Jurkat, Clone E6-1 (cell line): ENCODE measurements at places on chromosomes 6 and 20.

DNA sequence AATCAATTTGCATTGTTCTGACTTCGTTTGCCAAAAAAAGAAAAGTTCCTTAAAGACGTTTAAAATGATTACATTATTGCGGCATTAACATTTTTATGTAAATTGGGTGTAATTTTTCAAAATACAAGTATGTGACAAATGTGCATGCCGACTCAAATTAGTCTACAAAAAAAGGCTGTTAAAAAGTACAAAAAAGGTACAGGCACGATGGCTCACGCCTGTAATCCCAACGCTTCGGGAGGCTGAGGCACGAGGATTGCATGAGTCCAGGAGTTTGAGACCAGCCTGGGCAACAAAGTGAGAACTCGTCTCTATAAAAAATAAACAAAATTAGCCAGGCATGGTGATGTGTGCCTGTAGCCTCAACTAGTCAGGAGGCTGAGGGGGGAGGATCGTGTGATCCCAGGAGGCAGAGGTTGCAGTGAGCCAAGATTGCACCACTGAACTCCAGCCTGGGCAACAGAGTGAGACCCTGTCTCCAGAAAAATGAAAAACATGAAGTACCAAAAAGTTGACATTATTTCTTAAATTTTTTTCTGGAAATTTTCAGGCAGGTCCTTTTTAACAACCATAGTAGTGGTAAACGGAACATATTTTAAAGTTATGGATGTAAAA lies 90.2 kb downstream of the PTPN1 start:
- DNase-seq = no peak

GRCh38 chr6:113356139-113356538 lies 501.0 kb upstream of the MARCKS start:
- no peak for DNase-seq

DNA sequence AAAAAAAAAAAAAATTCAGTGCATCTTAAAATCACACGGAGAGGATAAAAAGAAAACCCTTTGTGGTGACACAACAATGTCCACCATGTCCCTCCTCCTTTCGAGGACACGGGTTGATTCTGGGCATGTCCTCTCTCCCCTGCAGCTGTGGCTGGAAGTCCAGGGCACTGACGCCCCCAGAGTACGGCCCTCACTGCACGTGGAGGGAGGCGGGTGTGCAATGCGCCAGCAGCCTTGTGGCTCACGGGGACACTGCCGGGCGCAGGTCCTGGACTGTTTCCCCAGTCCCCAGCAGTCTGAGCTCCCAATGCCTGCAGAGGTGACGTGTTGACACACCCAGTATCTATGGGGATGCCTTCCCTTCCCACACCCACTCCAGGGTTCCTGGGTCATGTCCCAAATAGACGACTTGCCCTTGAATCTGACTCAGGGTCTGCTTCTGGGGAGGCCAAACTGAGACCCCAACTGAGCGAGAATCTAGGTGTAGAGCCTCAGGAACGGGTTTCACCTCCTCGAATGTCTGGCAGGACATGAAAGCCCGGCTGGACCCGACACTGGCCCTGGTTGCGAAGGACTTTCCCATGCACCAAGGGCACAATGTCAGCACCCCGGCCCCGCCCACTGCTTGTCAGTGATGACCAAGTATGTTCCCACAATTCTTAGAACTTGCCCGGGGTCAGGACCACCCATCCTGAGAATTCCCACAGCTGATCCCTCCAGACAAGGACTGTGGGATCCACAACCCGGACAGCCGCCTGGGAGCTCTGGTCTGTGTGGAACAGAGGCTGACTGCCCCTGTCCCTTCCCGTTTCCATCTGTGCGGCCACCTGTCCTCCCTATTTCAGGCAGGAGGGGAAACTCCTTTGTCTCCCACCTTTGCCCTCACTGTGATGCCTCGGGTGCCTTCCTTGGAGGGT lies 425.1 kb upstream of the SULF2 start:
- no peak for DNase-seq

GRCh38 chr6:27043244-27043643 lies 204.3 kb upstream of the PRSS16 start:
- DNase-seq = no peak

DNA sequence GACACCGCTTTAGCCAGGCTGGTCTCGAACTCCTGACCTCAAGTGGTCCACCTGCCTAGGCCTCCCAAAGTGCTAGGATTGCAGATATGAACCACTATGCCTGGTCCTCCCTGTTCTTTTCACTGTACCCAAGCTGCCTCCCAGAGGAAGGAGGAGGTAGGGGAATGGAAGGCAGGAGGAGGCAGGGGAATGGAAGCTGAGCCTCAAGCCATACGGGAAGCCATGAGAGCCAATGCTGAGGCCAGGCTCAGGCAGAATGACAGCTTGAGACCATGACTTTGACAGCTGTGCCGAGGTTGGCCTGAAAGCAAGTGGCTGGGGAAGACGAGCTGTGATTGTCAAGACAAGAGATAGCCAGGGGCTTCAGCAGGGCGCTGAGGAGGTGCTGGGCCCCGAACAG lies 13.6 kb upstream of the ZNF335 start:
- no peak for DNase-seq

GRCh38 chr20:62809530-62810428 lies 5.1 kb downstream of the OGFR start:
- no peak for DNase-seq

DNA sequence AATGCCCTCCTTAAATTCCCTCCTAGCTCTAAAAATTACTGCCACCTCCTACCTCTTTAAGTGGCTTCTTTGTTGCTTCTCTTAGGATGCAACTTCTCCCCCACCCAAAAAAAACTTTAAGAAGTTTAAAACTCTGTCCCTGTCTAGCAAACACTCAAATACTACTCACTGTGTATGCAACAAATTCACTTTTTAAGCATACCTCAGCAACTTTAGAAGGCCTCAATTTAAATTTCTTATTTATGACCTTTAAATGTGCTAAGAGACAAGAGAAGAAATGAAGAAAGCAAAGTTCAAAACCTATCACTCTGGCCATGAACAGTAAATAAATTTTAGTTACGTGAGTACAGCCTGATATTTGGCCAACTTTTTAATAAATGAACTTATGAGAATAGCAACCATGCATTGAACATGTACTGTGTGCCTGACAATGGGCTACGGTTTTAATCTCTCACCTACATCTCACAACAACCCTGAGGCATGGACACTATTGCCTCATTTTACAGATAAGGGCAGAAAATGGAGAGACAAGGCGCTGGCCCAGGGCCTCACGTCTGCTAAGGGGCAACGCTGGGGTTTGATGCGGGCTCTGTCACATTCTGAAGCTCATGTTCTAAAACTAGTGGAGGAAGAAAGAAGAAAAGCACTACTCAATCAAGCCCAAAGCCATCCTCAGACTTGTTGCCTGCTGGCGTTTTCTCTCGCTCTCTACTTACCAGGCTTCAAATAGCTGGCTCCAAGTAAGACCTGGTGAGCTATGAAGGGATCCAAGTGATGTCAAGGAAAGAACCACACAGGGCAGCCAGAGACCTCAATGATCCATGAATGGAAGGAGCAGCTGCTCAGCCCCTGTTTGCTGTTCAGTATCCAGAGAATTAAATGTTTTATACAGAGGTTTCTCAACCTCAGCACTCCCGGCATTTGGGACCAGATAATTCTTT lies 99.8 kb downstream of the TBC1D7 start:
- DNase-seq = no peak

DNA sequence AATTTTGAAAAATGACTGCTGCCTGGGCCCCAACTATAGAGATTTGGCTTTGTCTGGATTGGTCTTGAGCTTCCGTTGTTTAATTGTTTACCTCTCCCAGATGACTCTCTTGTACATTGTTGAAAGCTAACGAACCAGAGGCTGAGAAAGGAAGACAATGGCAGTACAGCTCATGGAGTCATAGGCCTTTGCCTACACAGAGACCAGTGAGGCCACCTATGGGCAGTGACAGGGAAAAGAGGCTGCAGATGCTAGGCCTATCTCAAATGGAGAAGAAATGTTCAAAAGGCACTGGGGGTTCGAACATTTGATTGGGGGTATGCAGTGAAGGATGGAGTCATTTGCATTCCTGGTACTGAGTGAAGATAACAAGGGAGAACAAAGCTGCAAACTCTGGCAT lies 29.1 kb downstream of the OPN5 start:
- DNase-seq = no peak

DNA sequence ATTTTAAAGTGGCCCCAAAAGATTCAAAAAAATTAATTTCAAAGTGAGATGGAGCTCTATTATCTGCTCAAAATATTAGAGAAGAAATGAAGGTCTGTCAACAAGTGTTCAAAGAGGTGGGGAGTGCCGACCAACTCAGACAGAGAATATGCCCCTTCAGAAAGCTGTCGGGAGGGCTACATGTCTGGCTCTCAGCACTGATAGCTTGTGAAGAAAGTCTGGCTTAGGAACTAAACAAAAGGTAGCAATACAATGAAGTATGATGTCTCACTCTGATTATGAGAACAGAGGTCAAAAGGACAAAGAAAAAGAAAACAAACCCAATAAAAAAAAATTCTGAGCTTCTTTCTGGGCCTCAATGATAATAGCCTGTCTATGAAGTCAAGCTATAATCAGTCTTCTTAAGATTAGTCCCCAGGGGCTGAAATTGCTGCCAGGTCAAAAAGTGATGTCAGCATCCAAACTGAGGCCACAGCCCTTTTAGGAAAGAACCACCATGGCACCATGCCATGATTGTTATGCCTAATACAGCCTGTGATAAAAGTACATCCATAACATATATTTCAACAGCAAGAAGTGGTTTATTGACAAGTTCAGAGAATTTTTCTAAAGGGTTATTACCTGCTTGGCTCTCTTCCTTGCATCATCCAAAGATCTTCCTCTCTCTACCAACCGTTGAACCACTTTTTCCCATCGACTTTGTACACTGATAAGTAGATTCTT lies 150.9 kb downstream of the DST start:
- no peak for DNase-seq

DNA sequence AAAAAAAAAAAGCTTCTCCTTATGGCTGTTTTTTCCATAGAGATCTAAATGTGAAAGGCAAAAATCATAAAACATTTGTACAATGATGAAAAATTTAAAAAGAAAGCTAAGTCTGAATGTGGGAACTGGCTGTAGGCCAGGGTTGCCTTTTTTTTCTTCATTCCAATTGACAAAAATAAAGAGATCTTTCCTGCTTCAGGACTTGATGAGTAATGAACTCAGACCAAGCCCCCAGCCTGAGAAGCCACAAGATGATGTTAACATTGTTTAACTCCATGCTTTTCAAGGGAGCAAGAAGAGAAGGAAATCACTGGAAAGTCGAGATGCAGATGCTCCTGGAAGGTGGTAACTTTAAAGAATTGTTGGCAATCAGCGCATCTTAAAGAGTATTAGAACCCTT lies 41.4 kb downstream of the TRMT6 start:
- DNase-seq = no peak

GRCh38 chr6:55969526-55969925 lies 94.1 kb upstream of the BMP5 start:
- DNase-seq = no peak

DNA sequence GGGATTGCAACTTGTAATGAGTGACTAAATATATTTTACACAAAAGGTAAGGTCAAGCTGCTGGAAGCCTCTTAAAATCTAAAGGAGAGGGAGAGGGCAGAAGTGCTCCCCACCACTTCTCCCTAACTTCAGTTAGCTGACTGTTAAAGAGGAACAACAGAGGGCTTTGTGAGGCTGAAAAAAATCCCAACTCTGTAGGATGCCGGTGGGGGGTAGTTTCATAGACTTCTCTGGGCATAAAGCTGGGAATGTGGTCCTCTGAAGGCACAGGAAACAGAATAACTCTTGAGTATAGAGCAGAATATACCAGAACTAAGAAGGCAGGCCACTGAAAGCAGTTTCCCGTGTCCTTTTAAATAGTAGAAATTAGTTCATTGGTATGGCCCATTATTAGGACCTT lies 71.6 kb downstream of the KIF6 start:
- no peak for DNase-seq

GRCh38 chr6:169558378-169558773 lies 143.5 kb downstream of the WDR27 start:
- DNase-seq = no peak

DNA sequence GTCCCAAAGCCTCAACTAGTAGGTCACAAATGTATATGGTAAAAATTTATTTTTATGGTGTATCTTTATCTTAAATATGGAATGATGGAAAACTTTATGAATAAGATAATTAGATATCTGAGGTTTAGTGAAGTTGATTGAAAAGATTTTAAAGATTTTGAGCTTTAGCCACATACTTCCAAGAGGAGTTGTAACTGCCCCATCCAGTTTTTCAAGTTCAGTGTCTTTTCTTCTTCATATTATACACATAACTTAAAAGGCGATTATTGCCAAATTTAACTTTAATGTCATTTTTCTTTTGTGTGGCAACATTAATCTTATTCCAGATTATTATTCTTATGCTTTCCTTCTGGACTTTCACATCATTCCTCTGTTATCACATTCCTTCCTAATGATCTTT lies 266.4 kb downstream of the TINAG start:
- no peak for DNase-seq

DNA sequence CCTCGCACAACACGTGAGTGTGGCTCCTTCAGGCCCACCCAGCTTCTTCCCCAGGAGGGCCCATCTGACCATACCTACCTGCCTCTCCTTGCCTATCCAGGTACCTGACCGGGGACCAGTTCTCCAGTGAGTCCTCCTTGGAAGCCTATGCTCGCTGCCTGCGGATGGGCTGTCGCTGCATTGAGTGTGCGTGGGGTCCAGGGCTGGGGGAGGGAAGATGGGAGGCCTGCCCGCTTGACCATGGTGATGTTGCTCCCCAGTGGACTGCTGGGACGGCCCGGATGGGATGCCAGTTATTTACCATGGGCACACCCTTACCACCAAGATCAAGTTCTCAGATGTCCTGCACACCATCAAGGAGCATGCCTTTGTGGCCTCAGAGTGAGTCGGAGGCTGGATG lies 26.5 kb downstream of the PLCG1 start:
- no peak for DNase-seq

DNA sequence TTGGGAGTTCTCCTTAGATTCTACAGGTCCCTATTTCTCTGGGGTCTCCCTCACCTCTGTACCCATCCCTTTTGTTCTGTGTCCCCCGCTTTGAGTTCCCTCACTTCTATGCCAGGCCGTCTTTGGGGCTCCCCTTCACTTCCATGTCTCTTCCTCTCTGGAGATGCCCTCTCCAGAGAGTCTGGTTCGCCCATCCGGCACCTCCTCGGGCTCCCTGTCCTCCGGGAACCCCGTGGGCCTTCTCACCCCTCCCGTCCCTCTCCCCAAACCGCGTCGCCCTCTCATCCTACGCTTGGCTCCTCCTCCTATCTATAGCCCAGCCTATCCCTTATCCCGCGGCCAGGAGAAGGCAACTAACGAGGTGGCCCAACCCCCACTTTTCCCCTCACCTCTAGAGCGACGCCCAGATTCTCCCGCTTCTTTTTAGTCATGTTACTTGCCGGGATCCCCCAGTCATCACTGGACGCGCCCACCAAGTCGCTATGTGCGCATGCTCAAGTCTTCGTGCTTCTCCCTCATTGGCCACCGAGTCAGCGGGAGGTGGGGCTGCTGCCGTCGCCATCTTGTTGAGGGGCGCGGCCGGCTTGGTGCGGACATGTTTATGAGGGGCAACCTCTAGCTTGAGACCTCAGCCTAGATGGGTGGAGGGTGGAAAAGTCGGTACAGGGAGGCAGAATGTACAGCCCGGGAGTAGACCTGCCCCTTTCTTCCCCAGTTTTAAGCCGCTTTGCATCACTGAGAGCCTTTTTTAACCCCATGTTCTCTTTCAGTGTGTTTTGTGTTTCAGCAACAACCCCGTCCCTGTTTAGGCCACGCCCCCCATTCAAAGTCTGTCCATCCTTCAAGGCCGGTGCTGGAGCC lies at the start of gene CCDC167:
Gene CCDC167, minus strand, starts transcription at position 461 of the 861 bp plus-strand sequence. Its CDS starts 30 bp downstream, at position 431.
- DNase-seq = peak; percentile 99
